Small intestine (tissue), 16 donors: ENCODE measurements at places on chromosomes 2 and 18. TPM values are rescaled to one million over a fixed set of nuclear protein-coding genes. Genes with fewer than 3 reads are reported as not detected.

ALPI gene
- polyA plus RNA-seq, result 204 TPM

TNS1 gene
- polyA plus RNA-seq, result 1.3 TPM

ERBB4 gene
- 0.13 TPM for polyA plus RNA-seq

SERPINB10 gene
- not detected for polyA plus RNA-seq

ALPP gene
- not detected for polyA plus RNA-seq

KIF3C gene
- 2.9 TPM for polyA plus RNA-seq
